ENCODE measurements at places on chromosomes 3 and 15.

GRCh38 chr3:42545284-42545900, 36.4 kb downstream of the SEC22C start:
- no peak for DNase-seq

- no peak for DNase-seq
Measured at GRCh38 chr3:23017801-23018200, 185.3 kb upstream of the UBE2E2 start.

GRCh38 chr3:4629095-4630007, 136.2 kb downstream of the ITPR1 start:
- no peak for DNase-seq

DNA sequence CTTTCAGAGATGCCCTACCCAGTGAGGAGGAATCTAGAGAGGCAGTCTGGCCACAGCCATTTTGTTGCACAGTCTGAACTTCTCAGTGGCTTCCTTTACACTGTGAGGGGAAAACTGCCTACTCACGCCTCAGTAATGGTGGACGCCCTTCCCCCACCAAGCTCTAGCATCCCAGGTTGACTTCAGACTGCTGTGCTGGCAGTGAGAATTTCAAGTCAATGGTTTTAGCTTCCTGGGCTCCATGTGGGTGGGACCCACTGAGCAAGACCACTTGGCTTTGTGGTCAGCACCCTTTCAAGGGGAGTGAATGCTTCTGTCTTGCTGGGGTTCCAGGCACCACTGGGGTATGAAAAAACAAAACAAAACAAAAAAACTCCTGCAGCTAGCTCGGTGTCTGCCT, 663.2 kb upstream of the ZNF385D start:
- DNase-seq = no peak

- DNase-seq = no peak
Measured at GRCh38 chr3:192260116-192261010, 467.0 kb downstream of the FGF12 start.

DNA sequence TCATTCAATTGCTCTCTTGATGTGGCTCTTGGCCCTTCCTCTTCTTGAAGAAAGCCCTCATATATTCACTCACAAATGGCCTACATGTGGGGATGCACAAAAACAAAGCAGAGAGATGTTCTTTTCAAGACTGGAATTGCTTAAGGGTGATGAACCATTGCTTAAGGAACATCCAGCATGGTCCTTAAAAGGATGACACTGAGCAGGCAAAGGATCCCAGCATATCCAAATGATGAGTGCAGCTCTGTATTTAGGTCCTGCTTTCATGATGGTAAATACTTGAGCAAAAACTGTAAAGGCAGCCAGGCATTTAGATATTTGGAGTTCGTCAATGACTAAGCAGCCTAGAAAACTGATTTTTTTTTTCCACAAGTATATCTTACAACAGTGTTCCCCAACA, 173.8 kb upstream of the ARRDC4 start:
- no peak for DNase-seq

- no peak for DNase-seq
Measured at GRCh38 chr15:89349206-89349558, 14.6 kb upstream of the POLG start.

Data from activated CD4-positive, CD25-positive, alpha-beta regulatory T cell (primary cell).